Activated CD4-positive, alpha-beta memory T cell treated with anti-CD3 and anti-CD28 coated beads for 36 hours (primary cell): ENCODE measurements at places on chromosomes 16 and 17. TPM values are rescaled to one million over a fixed set of nuclear protein-coding genes. Genes with fewer than 3 reads are reported as not detected.

DNA sequence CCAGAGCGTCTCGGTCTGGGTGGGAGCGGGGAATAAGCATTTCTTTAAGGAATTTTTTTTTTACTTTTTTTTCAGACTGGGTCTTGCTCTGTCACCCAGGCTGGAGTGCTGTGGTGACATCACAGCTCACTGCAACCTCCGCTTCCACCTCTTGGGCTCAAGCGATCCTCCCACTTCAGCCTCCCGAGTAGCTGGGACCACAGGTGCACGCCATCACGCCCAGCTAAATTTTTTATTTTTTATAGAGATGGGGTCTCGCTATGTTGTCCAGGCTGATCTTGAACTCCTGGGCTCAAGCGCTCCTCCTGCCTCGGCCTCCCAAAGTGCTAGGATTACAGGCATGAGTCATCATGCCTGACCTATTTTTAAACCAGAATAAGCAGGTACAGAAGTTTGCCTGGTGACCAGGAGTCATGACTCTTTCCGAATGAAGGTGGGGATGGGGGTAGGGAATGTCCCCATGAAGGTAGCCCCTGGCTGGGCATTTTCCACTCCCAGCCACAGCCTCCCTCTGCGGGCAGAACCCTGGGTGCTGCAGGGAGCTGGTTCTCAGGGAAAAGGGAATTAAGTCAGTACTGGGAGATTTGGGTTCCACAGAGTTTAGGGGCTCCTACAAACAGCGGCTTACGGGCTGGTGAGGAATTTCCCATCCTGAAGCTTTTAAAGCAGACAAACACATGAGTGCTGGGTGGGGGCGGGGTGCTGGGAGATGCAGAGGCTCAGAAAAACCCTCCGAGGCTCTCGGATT is 48.3 kb downstream of the TBC1D16 start:
- no peak for DNase-seq

- DNase-seq, result no peak
These were observed 197.2 kb upstream of the CHMP6 start for GRCh38 chr17:80794281-80795089.

GRCh38 chr17:39719563-39720355 is 10.6 kb downstream of the MIEN1 start:
- no peak for DNase-seq

The SLC5A2 gene
- 0.21 TPM for total RNA-seq

The KRT39 gene
- total RNA-seq, result not detected

The KRTAP2-2 gene
- total RNA-seq, result not detected

The SSTR5 gene
- total RNA-seq, result not detected
